Cortex of kidney (tissue), 1 donor: ENCODE measurements at places on chromosomes 12 and 14.

- DNase-seq, result no peak
These were observed 91.9 kb upstream of the OVCH1 start for GRCh38 chr12:29589286-29589820.

DNA sequence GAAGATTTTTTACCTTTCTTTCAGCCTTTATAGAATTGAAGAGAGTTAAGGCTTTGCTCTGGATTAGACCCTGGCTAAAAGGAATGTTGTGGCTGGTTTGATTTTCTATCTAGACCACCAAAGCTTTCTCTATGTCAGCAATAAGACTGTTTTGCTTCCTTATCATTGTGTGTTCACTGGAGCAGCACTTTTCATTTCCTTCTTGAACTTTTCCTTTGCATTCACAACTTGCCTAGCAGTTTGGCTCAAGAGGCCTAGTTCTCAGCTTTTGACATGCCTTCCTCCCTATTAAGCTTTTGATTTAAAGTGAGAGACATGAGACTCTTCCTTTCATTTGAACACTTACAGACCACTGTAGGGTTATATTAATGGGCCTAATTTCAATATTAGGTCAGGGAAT lies 64.1 kb upstream of the USP15 start:
- no peak for DNase-seq

DNA sequence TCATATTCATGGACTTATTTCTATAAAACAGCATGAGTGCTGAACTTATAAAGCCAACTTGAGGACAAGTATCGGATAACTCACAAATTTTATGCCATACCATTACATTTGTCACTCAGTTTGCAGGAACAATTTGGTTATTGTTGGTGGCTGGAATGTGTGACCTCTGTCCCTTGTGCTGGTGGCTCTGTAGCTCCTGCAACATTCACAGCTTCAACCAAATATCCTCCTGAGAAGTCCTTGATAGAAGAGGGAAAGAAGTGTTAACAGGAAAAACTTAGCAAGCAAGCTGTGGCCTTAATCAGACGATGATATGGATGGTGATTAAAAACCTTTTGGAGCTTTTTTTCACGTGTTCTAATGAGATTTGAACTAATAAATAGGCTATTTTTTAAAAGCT lies 61.0 kb upstream of the DNM1L start:
- no peak for DNase-seq

GRCh38 chr12:101040936-101041335 lies 169.1 kb downstream of the SLC5A8 start:
- no peak for DNase-seq
